ENCODE measurements at places on chromosomes 6 and 20.

DNA sequence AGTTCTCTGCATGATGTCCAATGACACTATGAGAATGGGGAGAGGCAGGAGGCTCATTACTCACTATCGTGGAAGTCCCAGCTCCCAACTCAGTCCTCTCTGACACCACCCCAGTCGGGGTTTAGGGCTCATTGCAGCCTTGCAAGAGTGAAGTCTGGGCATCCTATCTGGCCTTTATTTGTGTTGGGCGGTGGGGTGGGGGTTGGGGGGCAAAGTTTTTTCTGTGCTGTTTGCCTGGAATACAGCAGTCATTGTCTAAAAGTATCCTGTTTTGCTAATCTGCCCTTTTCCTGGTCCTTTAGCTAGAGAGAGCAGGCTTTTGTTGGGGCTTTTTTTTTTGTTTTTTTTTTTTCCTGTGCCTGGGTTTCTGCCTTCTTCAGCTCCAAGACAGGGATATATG, 174.2 kb downstream of the MYLK4 start:
- no peak for DNase-seq

DNA sequence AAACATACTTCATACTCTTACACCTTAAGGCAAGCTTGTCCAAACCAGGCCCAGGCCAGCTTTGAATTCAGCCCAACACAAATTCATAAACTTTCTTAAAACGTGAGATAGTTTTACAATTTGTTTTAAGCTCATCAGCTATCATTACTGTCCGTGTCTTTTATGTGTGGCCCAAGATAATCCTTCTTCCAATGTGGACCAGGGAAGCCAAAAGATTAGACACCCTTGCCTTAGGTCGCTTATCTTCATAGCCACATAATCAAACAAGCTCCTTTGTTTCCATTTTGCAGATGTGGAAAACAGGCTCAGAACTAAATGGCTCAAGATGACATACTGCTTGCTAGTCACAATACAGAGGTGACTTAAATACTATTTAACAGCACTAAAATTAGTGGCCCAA, 6.0 kb downstream of the SALL4 start:
- no peak for DNase-seq

DNA sequence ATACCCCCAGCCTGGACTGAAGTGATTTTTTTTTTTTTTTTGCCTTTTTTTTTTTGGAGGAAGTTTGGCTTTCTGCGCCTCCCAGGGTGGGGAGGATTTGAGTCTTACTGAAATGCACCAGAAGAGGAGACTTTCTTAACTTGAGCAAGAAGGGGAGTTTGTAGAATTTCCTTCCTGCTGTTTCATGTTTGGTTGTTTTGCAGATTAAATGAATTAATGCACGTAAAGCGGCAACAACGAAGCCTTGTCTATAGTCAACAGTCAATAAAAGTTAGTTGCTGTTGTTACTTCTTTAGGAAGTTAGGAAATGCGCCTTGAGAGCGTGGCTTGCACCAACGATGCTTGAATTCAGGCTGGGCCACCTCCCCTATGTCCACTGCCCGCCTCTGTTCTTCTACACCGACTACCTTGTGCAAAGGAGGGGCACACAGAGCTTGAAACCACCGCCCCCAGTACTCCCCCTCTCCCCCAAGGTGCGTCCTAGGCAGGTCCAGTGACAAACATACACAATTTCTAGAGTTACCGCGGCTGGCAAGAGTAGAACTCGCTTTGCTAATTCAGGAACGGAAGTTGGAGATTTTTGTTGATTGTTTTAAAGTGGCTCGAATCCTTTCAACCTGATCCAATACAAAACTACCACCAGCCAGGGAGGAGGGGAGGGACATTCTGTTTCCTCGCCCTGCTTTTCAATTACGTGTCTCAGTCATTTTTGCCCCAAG, 830 bp upstream of the CYP24A1 start:
- peak; percentile 20 for DNase-seq

DNA sequence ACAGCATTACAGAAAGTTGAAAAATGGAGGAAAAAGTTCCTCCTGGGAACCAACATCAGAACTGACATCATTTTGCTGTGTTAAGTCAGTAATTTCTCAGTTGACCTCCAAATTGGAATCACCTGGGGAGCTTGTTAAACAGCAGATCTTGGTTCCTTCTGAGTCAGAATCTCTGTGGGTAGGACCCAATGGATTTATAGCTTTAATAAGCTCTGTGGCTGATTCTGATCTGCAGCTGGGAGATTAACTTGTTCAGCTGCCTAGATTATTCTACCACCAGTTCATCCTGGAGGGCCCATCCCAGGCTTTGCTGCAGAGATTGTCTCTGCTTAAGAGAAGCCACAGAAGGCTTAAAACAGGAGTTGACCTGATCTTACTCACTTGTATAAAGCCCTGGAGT, 90.7 kb upstream of the POPDC3 start:
- DNase-seq: no peak

GRCh38 chr6:148413321-148414091, 70.9 kb downstream of the SASH1 start:
- no peak for DNase-seq

DNA sequence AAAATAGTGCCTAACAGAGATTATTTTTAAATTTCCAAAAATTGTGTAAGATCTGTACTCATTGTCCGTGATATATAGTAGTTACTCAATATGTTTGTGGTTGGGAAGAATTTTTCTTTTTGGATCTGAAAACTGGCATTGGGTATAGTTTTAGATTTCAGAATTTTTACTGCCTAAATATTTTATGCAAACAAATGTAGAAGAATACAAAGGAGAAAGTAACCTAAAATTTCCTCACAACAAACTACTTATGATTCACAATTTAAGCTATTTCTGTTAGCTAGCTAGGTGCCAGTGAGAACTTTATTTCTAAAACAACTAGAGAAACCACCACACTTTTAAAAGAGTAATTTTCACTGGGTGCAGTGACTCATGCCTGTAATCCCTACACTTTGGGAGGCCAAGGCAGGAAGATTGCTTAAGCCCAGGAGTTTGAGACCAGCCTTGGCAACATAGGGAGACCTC, 38.8 kb downstream of the SESN1 start:
- no peak for DNase-seq

- no peak for DNase-seq
These were observed 449.8 kb upstream of the RNF217 start for GRCh38 chr6:124512431-124512830.

DNA sequence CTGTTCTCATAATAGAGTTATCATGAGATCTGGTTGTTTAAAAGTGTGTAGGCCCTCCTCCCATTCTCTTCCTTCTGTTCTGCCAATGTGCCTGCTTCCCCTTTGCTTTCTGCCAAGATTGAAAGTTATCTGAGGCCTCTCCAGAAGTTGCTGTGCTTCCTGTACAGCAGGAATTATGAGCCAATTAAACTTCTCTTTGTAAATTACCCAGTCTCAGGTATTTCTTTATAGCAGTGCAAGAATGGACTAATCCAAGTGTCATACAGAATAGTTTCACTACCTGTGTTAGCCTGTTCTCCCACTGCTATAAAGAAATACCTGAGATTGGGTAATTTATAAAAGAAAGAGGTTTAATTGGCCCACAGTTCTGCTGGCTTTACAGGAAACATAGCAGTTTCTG, 100.0 kb downstream of the CD24 start:
- DNase-seq: no peak

DNA sequence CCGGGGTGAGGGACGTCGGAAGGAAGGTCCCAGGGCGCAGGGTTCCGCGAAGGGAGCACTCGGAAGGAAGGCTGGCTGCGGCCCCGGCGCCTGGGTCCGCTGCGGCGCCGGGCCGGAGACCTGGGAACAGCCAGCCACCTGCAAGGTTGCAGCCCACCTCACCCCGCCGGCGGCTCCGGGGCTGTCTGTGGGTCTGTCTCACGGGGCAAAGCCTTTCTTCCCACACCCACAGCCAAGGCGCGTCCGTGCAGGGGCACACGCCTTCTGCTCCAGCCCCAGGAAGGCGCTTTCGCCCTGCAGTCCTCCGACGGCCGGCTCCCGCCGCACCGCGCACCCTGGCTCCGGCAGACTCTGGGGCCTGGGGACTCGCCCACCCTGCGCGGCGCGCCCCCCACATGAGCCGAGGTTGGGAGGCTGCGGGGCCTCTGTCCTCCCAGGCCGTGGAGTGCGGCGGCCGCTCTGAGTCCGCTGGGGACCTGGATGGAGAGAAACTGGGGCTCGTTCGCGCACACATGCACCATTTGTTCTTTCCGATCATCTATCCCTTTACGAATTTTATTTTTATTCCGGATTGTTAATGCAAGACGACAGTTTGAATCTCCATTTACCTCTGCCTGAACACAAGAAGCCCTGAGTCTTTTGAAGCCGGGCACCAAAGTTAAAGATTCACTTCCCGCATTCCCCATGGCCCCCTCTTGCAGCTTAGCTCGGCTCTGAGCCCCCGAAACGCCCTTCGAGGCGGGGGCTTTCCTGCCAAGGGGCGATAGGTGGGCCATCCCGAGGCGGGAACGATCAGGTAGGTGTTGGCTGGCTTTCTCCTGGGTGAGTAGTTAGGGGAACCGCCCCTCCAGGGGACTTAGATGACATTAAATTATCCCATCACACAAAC, 4.5 kb upstream of the FOXC1 start:
- DNase-seq: no peak

- DNase-seq: no peak
These were observed 87.2 kb upstream of the ADTRP start for GRCh38 chr6:11865680-11866300.

- DNase-seq: no peak
These were observed 29.7 kb downstream of the STK35 start for GRCh38 chr20:2131366-2131765.

- DNase-seq: no peak
These were observed 115.7 kb upstream of the KCNG1 start for GRCh38 chr20:51138576-51138975.

DNA sequence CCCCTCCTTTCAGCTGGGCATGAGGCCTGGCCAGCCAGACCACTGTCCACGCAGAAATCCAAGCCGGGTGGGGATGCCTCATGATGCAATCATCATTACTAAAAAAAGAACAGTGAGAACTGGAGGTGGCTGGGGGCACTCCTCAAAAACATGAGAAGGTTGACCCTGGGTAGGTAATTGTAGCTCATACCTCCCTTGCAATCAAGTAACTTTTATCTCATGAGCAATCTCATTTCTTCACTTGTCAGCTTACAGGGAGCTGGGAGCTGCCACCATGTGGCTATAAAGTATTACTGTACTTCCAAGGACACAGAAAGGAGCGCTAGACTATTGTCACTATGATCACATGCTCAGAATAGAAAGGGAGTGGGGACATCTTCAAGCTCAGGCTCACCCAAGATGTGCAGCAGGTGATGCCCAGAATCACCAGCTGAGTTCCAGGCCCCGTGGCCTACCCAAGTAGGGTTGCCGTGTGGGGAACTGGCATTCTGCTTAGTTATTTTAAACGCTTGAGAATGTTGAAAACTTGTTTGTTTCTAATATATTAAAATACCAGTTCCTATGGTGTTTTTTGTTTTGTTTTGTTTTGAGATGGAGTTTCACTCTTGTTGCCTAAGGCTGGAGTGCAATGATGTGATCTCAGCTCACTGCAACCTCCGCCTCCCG, 3.0 kb upstream of the CDH26 start:
- peak; percentile 38 for DNase-seq

DNA sequence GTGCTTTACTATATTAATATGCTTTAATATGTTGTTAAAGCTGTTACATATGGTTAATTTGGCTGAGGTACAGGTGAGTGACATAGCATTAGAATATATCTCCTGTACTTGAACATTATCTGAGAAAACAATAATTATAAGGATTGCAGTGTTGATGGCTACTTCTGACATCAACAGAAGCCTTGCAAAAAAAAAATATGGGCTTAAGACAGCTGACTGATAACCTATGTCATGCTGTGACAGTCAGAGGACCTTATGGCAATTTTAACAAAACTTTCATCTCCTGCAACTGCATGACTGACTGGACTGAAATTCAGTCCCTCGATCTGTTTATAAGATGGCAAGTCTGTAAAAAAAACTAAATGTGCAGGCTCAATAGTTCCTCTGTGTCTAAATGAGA, 27.5 kb upstream of the TBX18 start:
- DNase-seq: no peak

DNA sequence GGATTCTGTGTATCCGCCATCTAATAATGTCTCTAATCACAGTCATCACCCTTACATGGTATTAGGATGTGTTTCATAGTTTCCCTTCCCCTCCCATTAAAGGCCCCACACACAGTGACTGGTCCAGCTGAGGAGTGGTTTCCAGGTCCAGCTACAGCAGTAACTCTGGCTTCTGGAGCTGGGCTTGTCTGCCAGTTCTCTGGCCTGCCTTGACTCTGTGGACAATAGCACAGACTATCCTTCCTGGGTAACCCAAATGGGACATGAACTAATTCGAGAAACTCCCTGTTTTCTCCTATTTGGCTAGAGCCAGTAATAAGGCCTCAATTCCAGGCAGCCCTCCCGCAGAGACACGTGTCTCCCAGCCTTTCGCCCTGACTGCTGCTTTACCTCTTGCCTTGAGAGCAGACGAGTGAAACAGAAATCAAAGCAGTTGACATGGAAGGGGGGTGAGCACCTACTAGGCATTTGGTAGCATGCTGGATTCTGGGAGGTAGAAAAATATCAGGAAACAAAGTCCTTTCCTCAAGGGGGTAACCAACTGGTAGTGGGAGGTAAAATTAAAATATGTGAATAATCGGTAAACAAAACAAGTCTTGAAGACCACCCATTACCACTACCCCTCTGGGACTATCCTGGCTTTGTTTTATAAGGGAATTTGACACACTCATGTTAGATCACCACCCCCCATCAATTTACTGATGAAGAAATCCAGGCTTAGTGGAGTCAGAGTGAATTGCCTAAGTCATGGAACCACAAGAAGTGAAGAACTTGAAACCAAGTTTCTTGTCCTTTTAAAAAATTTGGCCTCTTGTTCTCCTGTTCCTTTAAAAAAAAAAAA, 1.2 kb downstream of the TRAF3IP2 start:
- peak; percentile 74 for DNase-seq

- no peak for DNase-seq
These were observed 516.7 kb downstream of the HDGFL1 start for GRCh38 chr6:23086100-23086499.

- no peak for DNase-seq
These were observed 12.6 kb downstream of the SYNJ2 start for GRCh38 chr6:157994125-157994795.

- no peak for DNase-seq
These were observed 42.8 kb downstream of the MRPL14 start for GRCh38 chr6:44084231-44085014.

DNA sequence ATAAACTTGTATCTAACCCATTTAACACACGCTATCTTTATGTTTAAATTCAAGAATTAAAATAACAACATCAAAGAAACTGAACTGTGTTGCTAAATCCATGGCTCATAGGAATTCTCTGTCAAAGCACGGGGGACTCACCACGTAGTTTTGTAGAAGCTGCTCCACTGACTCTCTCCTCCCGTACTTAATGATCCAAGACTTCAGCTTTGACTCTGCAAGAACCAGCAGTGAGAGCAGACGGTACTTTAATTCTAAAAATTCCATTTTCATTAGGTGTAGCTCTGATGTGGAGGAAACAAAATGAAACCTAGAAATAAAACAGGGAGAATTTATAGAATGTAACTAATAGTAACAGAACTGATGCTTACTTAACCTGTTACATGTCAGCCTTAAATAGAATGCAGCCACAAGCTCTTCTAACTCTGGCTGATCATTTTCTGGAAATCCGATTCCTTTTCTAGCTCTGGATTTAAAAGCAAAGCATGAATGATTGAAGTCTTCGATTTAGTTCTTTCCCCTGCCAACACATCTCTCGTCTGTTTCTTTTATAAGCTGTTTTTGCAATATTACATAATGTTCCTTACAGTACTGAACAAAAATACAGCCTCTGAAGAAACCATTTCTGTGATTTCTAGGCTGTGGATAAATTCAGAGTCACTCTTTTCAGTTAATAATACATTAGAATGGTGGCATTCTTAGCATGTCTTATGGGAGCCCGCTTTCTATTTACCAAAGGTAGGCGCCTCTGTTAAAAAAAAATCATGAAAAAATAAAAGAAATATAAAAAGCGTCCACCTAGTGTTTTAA, 165.5 kb downstream of the SYNE1 start:
- DNase-seq: no peak
